ENCODE measurements at places on chromosomes 12 and 14. TPM values are rescaled to one million over a fixed set of nuclear protein-coding genes. Genes with fewer than 3 reads are reported as not detected.

- H3K27ac ChIP-seq: no peak overlapping the region
- DNase-seq: no peak
Measured at GRCh38 chr14:43735932-43736331, 771.2 kb downstream of the FSCB start.

DNA sequence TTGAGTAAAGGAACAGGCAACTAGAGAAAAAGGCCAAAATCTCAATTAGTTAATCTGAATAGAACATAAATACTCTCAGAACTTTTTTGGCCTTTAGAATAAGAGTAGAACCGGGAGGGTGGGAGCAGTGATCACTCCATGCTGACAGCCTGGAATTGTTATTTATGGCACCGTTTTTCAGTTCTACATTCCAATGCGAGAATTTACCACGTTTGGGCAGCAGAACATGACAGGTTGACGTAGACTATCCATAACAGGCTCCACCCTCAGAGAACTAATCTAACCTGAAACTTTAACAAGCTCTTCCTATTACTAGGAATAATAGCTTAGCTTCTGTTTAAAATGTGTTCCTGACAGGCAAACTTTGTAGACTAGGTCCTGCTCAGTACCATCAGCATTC lies 379.1 kb downstream of the SEC23A start:
- H3K4me1 ChIP-seq: no peaks in the 10 kb centered on the region
- no peak overlapping the region for H3K27ac ChIP-seq
- no peak overlapping the region for H3K4me3 ChIP-seq
- no peak for DNase-seq

DNA sequence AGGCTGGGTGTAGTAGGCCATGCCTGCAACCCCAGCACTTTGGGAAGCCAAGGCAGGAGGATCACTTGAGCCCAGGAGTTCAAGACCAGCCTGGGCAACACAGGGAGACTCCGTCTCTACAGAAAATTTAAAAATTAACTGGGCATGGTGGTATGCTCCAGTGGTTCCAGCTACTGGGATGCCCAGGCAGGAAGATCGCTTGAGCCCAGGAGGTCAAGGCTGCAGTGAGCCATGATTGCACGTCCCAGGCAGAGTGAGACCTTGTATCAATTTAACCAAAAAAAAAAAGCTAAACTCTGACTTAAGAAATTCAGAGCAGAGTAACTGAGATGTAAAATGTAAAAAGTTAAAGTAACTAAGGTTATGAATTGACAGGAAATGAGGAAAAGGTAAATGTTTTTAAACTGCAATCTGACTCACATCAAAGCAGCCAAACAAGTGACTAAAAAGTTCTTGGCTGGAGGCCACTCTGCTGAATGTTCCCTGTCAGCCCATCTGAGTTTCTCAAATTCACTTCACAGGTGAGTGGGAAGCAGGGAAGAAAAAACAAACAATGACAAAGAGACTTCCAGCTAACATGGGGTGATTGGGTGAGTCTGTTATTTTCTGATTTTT lies 21.3 kb downstream of the PRKD1 start:
- H3K27ac ChIP-seq: no peak overlapping the region
- no peak for DNase-seq
- H3K4me1 ChIP-seq: peaks cover 12% of the 10 kb centered on the region

- H3K27me3 ChIP-seq: no peaks in the 10 kb centered on the region
- no peak for DNase-seq
- H3K27ac ChIP-seq: no peak overlapping the region
- no peaks in the 10 kb centered on the region for H3K4me1 ChIP-seq
- no peaks in the 10 kb centered on the region for H3K36me3 ChIP-seq
- H3K4me3 ChIP-seq: no peak overlapping the region
Measured at GRCh38 chr12:41795910-41796309, 348.8 kb downstream of the GXYLT1 start.

DNA sequence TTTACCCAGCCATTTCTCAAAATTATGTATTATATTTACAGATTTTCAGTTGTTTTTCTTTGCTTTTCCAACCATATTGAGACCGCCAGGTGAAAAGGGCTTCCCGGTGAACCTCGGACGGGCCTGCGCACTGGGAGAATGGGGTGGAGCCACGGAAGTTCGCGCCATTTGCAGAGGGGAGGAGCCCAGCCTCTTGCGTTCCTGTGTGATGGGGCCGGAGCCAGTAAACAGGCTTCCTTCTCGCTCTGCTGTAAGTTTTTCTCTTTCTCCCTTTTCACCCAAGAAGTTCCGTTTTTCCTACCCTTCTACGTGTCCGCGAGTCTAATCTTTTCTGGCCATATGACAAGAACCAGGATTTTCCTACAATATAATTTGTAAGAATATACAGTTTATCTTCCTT lies 1108.8 kb upstream of the SEL1L start:
- no peaks in the 10 kb centered on the region for H3K4me1 ChIP-seq
- no peaks in the 10 kb centered on the region for H3K27me3 ChIP-seq
- no peak overlapping the region for H3K27ac ChIP-seq
- no peak for DNase-seq

DNA sequence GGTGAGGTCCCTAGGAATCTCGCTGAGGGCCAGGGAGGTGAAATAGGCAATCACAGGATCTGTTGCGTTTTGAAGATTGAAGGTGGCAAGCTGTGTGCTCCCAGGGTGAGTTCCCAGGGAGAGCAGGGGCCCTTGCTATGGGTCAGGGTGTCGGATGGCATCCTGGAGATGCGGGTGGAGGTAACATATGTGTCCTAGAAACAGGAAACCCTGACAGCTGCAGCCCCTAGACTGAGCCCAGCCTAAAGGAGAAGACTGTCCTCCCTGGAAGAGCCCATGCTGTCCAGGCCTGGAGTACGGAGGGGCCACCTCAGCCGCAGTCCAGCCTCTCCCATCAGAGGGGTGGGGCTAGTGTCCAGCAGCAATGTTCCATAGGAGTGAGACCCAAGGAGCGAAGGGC lies 194.2 kb downstream of the NTF3 start:
- H3K4me1 ChIP-seq: no peaks in the 10 kb centered on the region
- DNase-seq: no peak
- H3K36me3 ChIP-seq: no peaks in the 10 kb centered on the region

DNA sequence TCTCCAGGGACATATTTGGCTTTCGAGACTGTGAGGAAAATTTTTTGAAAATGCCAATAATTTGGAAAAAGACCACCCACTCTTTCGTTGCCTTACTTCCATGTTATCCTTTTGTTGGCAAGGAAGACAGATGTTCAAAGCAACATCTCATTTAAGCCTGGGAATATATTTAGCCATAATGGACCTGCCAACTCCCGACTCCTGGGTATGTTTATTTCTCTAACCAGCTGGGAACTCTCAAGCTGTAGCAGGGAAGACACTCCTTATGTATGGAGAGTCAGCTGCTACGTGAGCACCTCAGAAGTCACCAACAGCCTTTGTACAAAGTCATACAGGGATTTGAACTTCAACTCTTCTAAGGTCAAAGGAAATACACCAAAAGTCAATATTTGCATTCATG lies 96.5 kb upstream of the DAAM1 start:
- no peak overlapping the region for H3K4me3 ChIP-seq
- no peaks in the 10 kb centered on the region for H3K27me3 ChIP-seq
- H3K27ac ChIP-seq: no peak overlapping the region
- H3K36me3 ChIP-seq: no peaks in the 10 kb centered on the region
- DNase-seq: no peak

GRCh38 chr12:108622921-108623514 lies 10.7 kb downstream of the SELPLG start:
- no peaks in the 10 kb centered on the region for H3K27me3 ChIP-seq
- H3K4me1 ChIP-seq: peaks cover 1% of the 10 kb centered on the region
- no peak for DNase-seq
- H3K4me3 ChIP-seq: no peak overlapping the region
- peak overlapping the region; percentile 31 for H3K27ac ChIP-seq
- no peaks in the 10 kb centered on the region for H3K36me3 ChIP-seq

- H3K27ac ChIP-seq: no peak overlapping the region
- H3K4me3 ChIP-seq: no peak overlapping the region
- no peaks in the 10 kb centered on the region for H3K27me3 ChIP-seq
- DNase-seq: no peak
Measured at GRCh38 chr14:53542732-53543131, 389.6 kb upstream of the DDHD1 start.

The B4GALNT1 gene
- total RNA-seq: 3.9 TPM

The GLT8D2 gene
- 2.6 TPM for total RNA-seq

The CISTR gene
- total RNA-seq: 2.6 TPM

The CSRP2 gene
- 30.3 TPM for total RNA-seq
